CD4-positive, alpha-beta T cell treated with Interleukin-2 at 100 ng/mL for 4 hours (primary cell): ENCODE measurements at places on chromosomes 1 and 21.
A peak's percentile ranks its signal among the peaks of the same experiment; 100 is the strongest.

DNA sequence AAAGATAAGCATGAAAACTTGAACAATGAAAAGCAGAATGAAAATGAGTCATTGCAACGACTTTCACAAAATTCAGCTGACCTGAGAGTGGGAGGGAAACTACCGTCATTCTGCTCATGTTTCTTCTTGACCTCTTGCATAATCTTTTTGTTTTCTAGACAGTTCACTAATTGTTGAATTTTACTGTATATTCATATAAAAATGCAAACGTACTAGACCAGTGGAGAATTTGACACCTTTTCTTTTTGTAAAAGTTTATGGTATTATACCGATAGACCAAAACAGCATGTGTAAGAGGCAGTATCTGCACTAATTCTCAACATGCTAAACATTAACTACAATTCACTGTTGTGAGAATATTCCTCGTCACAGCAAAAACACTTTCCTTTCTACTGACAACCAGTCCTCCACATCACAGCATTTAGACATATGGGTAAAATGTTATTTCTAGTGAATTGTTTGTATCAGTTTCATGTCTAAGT is 137.8 kb downstream of the GREM2 start:
- no peak for DNase-seq

DNA sequence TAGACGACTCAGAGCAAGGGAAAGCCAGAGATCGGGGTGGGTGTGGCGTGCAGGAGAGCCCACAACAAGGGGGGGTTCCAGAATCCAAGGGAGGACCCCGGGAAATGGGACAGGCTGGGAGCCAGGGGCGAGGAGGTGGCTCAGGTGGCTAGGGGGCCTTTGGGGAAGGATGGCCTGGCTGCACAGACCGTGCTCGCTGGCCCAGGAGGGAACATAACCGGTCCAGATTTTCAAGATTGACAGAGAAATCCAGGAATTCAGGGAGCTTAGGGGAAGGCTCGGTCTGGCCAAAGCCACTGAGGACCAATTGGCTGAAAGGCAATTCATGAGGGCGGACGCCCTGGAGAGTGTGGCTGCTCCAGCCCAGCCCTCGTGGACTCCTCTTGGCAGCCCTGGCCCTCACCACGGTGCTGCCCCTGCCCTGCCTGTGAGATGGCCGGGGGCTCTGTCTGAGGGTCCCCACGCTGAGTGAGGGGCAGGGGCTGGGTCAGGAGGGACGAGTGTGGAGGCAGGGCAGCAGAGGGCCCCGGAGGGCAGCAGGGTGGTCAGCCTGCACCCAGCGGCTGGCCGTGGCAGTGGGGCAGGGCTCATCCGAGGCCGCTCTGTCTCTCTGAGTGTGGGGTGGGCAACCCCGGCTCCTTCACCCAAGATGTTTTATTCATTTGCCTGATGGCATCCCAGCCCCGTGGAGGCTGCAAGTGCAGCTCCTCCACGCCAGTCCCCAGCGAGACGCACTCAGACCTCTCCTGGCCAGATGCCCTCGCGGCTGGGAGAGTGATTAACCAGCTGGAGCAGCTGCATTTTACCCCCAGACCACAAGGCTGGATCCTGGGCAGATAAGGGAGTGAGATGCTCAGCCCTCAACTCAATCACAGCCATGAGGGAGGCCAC is 5.6 kb upstream of the LRRC3 start:
- no peak for DNase-seq

DNA sequence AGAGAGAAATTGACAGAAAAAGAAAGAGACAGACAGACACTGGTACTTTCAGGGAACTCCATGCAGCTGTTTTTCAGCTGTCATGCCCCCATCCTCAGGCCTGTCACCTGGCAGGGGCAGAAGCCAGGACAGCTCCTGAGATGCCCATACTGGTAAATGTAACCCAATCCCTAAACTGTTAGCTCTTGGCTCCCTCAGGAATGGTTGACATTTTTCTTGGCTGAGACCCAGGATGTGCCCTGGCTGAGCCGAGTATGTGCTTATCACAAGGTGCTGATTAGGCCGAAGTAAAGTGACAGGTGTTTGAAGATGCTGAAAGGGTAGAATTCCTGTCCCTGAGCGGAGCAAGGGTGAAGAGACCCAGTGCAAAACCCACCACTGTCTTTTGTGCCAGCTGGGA is 50.7 kb downstream of the PGM1 start:
- DNase-seq: no peak

GRCh38 chr1:211519602-211520001 is 27.6 kb upstream of the RD3 start:
- no peak for DNase-seq

GRCh38 chr21:33259995-33260394 is 6.2 kb upstream of the IL10RB start:
- no peak for DNase-seq

DNA sequence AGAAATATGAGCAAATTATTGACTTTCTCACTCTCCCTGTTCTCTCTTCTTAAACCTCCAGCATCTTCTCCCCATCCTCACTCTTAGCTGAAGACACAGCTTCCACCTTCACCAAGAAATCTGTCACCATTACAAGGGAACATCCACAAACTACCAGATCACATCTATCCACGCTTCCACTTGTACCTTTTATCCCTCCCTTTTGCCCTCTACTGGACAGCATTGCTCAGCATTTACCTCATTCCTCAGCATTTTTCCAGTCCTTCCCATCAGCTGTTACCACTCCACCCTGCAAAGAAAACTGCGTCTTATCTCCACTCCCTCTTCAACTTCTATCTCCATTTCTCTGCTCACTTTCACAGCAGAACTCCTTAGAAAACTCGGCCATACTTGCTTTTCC is 42.6 kb downstream of the KCNJ6 start:
- no peak for DNase-seq

- DNase-seq: no peak
These were observed 138.8 kb upstream of the CTTNBP2NL start for GRCh38 chr1:112257043-112257835.

GRCh38 chr1:224897529-224898327 is 31.7 kb upstream of the DNAH14 start:
- no peak for DNase-seq

DNA sequence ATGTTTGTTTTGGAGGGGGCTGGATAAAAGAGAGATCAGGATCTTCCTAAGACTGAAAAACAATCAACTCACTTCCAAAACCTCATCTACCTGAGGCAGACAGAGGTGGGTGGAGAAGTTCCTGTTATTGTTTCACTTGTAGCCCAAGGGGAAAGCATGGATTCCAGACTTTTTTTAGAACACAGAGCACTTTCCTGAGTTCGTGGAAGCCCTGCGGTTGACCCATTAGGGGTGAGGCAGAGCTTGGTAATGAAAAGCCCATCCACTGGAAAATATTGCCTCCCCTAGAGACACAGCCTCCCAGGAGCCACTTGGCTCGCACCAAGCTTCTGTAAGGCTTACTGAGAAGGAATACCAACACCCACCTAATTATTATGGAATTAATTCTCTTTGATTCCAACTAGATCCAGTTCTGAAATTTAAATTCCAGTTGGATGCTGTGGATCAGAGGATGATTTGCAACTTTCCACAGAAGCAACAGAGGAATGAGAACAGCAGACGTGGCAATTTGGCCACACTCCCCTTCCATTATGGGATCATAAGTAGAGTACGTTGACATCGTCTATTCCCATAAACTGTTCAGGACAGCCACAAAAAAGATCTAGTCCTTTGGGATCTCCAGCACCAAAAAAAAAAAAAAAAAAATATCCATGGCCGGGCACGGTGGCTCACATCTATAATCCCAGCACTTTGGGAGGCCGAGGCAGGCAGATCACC is 4.1 kb upstream of the PEF1 start:
- no peak for DNase-seq

DNA sequence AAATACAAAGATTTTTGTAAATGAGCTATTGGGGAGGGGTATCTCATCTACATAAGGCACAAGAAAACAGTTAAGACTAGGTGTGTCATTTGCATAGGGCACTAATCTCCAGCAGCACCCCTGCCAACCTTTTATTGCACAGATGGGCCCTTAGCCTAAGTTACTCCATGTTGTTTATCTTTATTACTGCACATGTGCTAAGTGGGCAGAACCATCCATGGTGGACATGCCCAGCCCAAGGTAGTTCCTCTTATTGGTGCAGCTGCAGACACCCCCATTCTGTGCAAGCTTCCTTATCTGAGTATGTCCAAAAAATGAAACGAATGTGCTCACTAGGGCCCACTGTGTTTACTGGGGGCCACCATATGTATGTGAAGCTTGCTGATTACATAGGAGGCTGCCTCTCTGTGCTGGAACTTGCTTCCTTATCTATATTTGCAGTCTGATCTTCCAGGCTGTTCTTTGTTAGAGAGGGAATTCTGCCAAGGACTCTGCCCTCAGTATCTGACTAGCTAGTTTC is 77.3 kb upstream of the NEK7 start:
- DNase-seq: no peak

- DNase-seq: no peak
These were observed 18.7 kb downstream of the SLC19A1 start for GRCh38 chr21:45523411-45524101.

DNA sequence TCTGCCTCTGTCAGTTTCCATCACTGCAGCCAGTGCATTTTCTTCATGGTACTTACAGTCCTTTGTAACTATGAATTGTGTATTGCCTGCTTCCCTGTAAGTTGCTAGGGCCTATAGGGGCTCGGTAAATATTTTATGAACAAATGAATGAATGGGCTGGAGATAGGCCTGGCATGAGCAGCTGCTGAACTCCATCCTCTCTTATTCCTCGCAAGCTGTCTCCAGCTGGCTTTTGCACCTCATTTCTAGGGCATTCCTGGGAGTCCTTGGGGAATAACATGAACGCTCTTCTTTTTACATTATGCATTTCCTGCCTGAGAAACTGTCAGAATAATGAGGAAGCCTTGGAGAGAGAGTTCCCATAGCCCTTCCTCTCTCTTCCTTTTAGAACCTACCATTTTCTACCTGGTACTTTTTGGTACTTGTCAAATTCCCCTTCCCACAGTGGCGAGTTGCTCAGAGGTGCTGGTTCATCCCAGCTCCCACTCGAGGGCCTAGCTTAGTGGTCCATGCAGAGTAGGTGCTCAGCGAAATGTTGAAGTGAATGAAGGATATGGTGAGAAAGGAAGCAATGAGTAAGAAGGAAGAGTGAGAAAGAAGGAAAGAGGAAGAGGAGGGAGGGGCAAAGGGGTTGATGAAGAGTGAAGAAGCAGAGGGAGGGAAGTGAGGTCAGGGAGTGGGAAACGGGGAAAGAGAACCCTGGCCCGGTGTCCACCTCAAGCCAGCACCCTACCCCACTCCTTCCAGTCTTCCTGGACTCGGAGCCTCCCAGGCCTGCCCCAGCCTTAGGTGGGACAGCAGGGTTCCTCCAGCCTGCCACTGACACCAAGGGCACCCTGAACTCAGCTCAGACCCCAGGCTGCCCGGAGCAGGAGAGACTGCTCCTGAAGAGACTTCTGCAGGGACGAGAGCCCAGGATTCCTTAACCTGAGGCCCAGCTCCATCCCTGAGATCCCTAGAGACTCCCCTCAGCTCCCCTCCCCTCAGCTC is 29.6 kb downstream of the KCNC4 start:
- no peak for DNase-seq

DNA sequence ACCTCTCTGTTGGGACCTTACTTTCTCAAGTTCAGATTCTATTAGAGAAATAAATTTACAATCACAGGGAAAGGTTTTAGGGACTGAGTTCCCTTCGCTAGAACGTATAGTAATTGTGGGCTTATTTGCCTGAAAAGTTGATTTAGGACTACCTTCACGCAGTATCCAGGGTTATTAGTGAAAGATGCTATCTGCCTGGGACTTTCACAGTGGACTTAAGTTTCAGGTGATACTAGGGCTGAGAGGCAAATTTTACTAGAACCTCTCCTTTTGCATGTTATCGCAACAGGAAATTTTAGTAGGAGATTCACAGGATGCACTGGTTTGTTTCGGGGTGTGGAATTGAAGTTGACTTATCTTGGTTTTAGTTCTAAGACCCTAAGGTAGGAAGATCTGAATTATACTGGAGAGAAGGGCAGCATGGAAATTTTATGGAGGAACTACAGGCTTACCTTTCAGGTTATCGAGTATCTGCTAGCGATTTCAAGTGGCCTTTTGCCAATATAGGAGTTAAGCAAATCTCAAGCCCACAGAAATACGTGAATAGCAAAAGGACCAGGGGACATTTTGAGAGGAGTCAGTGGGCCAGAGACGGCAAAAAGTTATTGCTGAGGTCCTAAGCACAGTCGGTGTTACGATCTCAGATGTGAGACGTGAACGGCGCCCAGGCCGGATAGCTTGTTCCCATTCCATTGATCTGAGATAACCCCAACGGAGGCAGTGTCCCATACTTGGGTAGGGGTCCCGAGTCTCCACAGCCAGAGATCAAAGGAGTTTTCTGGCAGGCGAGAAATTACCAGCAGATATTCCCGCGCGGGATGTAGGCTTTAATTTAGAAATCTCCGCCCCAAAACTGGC is 723 bp upstream of the GNAI3 start:
- DNase-seq: peak; percentile 2

DNA sequence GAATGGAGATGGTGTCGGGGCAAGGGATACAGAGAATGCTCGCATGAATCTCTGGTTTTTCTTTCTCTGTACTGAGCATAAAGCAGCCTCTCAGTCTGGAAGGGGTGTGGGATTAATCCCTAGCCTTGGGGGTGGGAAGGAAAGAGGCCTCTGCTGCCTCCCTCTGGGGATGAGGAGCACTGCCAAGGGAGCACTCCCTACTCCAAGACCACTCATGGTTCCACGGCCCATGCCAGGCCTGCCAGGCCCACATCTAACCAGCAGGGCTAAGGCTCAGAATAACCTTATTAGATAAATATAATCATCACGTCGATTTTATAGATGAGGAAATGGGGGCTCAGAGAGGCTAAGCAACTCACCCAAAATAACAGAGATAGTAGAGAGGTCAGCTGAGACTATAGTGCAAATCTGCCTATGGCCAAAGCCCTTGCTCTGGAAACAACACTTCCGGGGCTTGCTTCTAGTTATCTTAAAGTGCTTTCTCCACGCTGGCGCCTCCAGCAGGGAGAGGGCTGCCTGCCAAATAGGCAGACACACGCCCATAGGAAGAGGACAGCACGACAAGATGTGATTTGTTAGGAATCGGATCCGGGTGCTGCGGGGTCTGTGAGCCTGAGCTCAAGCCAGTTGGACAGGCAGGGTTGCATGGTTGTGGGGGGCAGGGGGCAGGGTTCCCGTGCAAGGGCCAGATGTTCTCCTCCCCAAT is 522 bp downstream of the TEX35 start:
- no peak for DNase-seq

- no peak for DNase-seq
These were observed 78.0 kb downstream of the MPZL1 start for GRCh38 chr1:167799747-167800146.

- no peak for DNase-seq
These were observed 40.3 kb upstream of the TLR5 start for GRCh38 chr1:223183268-223183862.

- DNase-seq: no peak
These were observed 108.7 kb upstream of the NFIA start for GRCh38 chr1:60973668-60974067.

GRCh38 chr1:17684810-17685209 is 70.3 kb upstream of the ACTL8 start:
- no peak for DNase-seq

- DNase-seq: no peak
These were observed 6.4 kb downstream of the IL6R start for GRCh38 chr1:154411525-154411924.
